ENCODE measurements at places on chromosomes 12 and 14.

GRCh38 chr12:20248646-20249045 is 119.7 kb upstream of the PDE3A start:
- DNase-seq = no peak

DNA sequence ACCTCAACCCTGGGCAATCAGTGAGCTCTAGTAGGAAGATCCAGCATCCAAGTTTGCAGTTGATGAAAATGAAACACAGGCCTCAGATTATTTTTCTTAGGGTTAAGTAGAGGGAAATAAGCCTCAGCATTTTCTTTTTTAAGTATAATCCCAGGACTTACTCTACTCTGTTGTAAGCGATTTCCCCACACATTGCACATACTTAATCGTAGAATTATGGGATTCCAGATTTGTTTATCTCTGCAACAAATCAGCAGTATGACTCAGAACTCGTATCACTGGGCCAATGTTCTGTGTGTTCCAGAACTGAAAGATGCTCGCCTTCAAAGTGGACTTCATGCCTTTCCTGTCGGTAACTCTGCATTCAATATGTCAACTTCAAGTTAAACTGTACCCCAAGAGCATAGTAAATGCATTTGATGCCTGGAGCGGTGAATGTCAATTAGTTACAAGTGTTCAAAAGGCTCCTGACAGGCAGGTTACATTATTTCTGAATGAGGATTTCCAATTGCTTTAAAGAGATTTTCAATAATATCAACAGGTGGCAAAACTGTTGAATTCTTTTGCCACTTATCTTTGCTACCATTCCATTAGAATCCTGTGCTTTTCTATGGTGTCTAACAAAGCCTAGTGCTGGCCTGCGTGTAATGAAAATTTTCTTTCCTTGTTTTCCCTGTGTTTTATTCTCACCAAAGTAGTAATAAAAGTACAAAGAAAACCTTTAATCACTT is 323.8 kb upstream of the SYT1 start:
- DNase-seq = no peak

GRCh38 chr12:113292091-113292490 is 42.8 kb downstream of the SLC8B1 start:
- DNase-seq = no peak

GRCh38 chr12:87812681-87813080 is 216.5 kb downstream of the C12orf50 start:
- no peak for DNase-seq

DNA sequence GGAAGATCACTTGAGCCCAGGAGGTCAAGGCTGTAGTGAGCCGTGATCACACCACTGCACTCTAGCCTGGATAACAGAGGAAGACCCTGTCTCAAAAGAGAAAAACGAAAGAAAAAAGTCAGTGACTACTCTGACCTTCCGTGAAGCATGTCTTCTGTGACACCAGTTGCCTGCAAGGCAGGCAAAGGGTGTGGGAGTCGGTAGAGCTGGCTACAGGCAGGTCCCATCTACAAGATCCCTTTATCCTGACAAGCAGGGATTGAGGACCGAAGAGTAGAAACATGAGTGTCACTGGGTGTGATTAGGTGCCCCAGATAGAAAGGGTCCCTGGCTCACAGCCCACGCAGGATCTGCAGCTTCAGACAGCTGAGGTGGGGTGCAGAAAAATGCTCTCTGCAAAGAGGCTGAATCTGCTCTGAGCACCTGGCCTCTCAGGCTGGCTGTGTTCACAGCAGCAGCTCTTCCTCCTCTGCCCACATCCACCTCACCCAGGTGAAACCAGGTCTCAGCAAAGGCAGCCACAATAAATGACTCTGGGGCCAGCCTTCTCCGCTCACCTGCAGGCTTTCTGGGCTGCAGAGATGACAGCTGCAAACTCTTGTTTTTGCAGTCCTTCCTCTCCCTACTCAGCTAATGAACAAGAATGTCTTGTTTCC is 28.6 kb upstream of the HSP90B1 start:
- DNase-seq = no peak

Data from common myeloid progenitor, CD34-positive (primary cell).